ENCODE measurements at places on chromosomes 2 and 18.

GRCh38 chr18:62578980-62579511 lies 56.2 kb downstream of the ZCCHC2 start:
- no peak for DNase-seq

GRCh38 chr2:107132070-107132469 lies 246.1 kb upstream of the ST6GAL2 start:
- no peak for DNase-seq

DNA sequence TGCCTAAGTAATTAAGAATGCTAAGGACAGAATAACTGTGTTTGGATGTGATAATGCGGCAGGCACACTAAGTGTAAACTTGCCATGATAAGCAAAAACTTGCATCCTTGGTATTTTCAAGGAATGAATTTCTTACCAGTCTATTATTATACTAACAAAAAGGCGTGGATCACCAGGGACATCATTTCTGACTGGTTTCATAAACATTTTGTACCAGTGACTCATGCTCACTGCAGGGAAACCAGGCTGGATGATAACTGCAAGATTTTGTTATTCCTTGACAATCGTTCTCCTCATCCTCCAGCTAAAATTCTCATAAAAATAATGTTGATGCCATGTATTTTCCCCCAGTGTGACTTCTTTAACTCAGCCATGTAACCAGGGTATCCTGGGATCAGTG lies 289.5 kb downstream of the CDCA7 start:
- no peak for DNase-seq

DNA sequence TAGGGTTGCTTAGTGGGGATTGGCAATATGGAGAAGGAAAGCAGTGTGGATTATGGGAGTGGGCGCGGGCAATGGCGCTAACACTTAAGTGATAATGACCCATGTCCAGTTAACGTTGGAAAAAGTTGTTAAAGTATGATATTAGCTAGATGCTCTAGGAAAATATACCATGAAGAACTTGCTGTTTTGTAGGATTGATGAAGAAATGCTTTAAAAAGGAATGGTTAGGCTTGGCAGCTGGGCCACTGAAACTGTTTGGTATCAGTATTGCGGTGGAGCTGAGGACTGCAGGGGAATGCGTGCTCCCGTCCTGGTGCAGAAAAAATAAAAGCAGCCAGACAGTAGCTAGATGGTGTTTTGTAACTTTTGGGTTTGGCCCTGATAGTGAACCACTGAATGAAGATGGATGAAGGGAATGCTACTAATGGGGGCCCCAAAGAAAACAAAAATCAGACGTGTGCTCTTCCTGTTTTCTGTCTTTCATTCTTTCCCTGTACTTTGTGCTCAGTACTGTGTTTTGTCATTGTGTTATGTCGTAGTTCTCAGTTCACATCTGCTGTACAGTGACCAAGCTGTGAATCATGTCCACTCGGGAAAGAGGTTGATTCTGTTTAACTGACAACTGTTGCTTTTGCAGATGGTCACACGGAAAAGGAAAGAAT lies 999 bp downstream of the INSIG2 start:
- DNase-seq: peak; percentile 18

DNA sequence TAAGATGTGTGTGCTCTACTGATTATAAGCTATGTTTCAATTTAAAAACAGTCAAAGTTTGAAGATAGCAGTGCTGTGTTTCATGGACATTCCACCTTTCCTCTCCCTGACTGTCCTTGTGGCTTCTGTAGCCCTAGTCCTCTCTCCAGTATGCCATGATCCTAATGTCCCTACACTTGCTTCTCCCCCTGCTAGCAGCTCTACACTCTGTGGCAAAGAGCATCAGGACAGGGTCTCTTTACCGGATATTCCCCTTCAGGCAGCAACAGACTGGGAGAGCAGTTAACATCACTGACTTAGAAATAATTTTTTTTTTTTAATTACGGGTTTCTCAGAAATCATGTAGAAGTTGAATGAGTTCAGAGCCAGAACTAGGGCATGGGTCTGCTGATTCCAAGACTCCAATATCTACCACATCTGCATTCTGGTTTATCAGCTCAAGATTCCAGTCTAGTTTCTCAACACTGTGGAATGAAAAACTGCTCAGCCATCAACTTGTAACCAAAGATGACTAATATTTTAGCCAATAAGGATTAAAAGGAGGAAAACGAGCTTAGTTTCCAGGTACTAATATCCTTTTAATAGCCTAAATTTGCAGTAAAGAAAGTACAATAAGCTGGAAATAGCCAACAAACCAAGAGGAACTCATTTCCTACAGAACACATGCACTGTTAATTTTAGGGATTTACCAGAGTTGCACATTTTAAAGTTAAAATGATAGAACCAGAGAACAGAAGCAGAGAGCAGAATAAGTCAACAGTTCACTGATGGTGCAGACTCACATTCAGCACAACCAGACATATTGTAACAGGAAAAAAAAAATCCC lies 45.2 kb downstream of the TMEM131 start:
- DNase-seq: no peak
